ENCODE measurements at places on chromosomes 6 and 20.

DNA sequence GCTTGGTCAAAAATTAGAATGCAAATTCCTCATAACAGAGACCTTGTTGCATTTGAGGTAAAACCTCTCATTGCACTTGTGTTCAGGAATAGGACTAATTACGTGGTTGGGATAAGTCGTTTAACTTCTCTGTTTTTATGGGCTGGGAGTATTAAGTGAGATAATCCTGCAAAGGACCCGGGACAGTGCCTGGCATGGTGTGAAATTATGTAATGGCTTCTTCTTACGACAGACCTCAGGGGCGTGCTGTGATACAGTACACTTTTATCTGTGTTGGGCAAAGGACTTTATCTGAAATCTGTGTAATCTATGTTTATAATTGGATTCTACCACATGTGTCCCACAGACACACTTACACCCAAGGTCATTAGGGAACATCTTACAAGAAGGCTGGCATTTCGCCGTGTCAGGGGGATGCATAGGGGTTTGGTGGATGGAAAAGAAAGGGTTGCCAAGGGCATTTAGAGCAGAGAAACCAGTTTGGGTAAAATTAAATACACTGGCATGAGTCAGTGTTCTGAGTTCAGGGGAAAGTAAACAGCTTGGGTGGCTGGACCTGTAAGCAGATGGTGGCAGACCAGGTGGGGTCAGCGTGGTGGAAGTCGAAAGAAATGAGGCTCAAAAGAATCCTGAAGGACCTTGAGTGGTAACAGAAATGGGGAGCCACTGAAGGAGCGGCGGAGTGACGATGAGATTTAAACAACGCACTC lies 17.2 kb upstream of the RTF2 start:
- no peak overlapping the region for H3K4me3 ChIP-seq
- no peaks in the 10 kb centered on the region for H3K27me3 ChIP-seq
- H3K27ac ChIP-seq: no peak overlapping the region
- no peaks in the 10 kb centered on the region for H3K4me1 ChIP-seq

GRCh38 chr20:854601-855000 lies 21.1 kb downstream of the FAM110A start:
- H3K36me3 ChIP-seq: no peaks in the 10 kb centered on the region
- no peaks in the 10 kb centered on the region for H3K27me3 ChIP-seq
- H3K27ac ChIP-seq: no peak overlapping the region
- no peak overlapping the region for H3K4me3 ChIP-seq
- DNase-seq: no peak

GRCh38 chr6:44010411-44011349 lies 116.6 kb downstream of the MRPL14 start:
- H3K4me3 ChIP-seq: no peak overlapping the region
- H3K36me3 ChIP-seq: no peaks in the 10 kb centered on the region
- no peaks in the 10 kb centered on the region for H3K4me1 ChIP-seq

GRCh38 chr20:10131732-10132345 lies 86.8 kb upstream of the SNAP25 start:
- H3K4me3 ChIP-seq: no peak overlapping the region
- H3K27ac ChIP-seq: no peak overlapping the region
- peak; percentile 67 for DNase-seq
- no peaks in the 10 kb centered on the region for H3K4me1 ChIP-seq

- no peaks in the 10 kb centered on the region for H3K4me1 ChIP-seq
- H3K36me3 ChIP-seq: no peaks in the 10 kb centered on the region
- no peak for DNase-seq
Measured at GRCh38 chr20:38935285-38935684, 9.1 kb downstream of the FAM83D start.

DNA sequence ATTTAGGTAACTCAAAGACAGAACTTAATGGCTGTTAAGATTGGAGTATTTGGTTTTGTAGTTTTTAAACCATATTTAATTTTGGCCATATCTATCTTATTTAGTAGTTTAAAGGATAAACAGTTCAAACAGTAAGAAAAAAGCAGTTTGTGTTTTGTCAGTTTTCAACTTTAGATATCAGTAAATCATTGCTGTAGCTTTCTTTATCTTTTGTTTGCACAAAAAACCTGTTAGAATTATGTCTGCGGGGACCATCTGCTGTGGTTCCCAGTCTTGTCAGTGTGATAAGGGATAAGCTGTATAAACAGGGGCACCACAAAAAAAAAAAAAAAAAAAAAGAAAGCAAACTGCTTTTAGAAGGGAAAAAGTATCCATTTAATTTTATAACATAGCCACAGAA lies 40.9 kb downstream of the CDKAL1 start:
- H3K4me1 ChIP-seq: peaks cover 7% of the 10 kb centered on the region
- H3K36me3 ChIP-seq: no peaks in the 10 kb centered on the region
- no peak overlapping the region for H3K27ac ChIP-seq
- H3K4me3 ChIP-seq: no peak overlapping the region
- H3K27me3 ChIP-seq: no peaks in the 10 kb centered on the region
- no peak for DNase-seq

DNA sequence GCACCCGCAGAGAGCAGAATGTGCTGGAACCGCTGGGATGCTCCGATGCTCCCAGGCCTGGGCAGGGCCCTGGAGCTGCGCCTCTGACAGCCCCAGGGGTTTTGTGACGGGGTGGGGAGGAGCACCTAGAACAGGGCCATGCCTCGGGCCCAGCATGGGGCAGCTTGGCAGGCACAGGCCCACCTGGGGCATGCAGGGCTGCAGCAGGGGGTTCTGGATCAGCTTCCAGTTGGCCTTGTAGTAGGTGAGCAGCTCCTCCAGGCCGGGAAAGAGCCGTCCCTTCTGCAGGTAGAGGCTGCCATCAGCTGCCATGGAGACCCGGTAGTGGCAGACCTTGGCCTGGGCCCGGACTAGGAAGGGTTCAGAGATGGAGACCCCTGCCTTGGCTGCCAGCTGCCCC lies 4.4 kb downstream of the SRMS start:
- H3K4me3 ChIP-seq: no peak overlapping the region
- H3K36me3 ChIP-seq: no peaks in the 10 kb centered on the region
- no peak overlapping the region for H3K27ac ChIP-seq
- H3K4me1 ChIP-seq: no peaks in the 10 kb centered on the region

DNA sequence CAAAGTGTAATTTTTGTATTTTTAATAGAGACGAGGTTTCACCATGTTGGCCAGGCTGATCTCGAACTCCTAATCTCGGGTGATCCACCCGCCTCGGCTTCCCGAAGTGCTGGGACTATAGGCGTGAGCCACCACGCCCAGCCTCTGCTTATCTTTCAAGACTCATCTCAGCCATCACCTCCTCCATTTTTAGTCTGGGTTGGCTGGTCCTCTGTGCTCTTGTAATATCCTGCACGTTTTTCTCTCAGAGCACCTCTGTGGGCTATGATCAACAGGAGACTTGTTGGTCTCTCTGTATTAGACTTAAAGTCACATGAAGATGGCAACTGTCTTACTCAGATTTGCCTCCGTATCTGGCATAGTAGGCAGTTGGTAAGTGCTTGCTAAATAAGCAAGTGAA lies 7.6 kb downstream of the NOTCH4 start:
- no peak overlapping the region for H3K4me3 ChIP-seq
- H3K4me1 ChIP-seq: no peaks in the 10 kb centered on the region
- no peak for DNase-seq
- no peaks in the 10 kb centered on the region for H3K27me3 ChIP-seq
- no peak overlapping the region for H3K27ac ChIP-seq

DNA sequence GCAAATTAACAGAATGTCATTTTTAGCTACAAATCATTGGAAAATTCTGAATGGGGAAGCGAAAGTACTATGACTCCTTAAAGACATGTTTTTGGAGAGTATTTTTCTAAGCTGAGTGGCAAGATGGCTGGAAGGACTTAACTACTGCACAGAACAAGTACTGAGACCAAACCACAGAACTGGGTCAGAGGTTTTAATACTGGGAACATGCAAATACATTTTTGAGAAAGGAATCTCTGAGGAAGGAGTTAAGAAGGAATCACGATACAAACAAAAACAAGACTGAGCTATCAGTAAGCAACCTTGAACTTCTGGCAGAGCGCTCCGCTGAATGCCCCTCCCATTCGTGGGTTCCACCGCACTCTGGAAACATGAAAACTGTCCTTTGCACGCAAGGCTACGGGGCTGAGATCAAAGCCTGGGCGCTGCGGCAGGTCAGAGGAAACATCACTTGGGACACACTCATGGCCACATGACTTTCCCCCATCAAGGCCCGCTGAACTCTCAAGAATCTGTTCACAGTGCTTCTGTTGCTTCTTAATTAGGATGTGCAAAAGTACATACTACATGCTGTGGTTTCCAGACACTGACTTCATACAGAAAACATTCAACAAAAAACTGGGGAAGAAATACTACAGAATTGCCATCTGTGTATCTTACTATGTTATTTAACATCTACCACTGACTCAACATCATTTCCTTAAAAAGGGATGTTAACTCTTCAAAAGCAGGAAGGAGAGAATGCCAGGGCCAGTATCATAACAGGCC lies 27.8 kb downstream of the SLC23A2 start:
- DNase-seq: peak; percentile 91
- peaks cover 34% of the 10 kb centered on the region for H3K4me1 ChIP-seq
- H3K27ac ChIP-seq: peak overlapping the region; percentile 75
- H3K4me3 ChIP-seq: peak overlapping the region; percentile 2
- no peaks in the 10 kb centered on the region for H3K27me3 ChIP-seq

- no peaks in the 10 kb centered on the region for H3K4me1 ChIP-seq
- no peak overlapping the region for H3K4me3 ChIP-seq
- H3K27ac ChIP-seq: no peak overlapping the region
- no peak for DNase-seq
- H3K27me3 ChIP-seq: no peaks in the 10 kb centered on the region
Measured at GRCh38 chr6:18746727-18747126, 359.6 kb downstream of the RNF144B start.

DNA sequence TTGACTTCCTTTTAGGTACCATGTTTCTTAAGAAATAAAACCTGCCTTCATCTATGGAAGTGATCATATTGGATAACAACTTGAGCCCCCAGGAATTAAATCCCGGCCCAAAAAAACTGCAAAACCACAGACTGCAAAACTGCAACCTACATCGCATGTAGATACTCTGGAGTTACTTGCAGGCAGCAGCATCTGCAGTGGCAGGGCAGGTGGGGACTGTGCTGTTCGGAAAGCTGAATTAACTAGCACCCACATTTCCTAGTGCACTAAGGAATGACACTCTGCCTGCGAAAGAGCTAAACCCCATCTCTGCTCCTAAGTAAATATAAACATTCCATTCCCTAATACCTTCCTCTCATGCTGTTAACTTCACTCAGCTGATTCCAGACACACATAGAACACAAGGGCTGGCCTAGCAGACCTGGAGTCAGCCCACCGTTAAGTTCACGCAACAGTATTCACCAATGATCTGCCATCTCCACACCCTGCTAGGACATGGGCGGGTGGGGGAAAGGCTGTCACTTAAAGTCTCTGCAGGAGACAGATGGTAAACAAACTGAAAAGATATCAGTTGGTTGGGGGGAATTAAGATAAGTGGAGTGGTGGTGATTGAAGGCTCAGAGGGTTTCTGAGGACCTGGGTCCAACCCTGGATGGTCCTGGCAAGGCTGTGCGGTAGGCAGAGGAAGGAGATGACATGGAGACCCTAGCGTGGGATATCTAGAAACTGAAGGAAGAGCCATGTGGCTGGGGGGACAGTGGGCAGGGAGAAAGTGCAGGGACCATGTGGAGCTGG lies 128.4 kb downstream of the SYCP2 start:
- no peaks in the 10 kb centered on the region for H3K4me1 ChIP-seq
- no peak overlapping the region for H3K27ac ChIP-seq
- no peak for DNase-seq
- no peaks in the 10 kb centered on the region for H3K27me3 ChIP-seq
- H3K4me3 ChIP-seq: no peak overlapping the region
- no peaks in the 10 kb centered on the region for H3K36me3 ChIP-seq

DNA sequence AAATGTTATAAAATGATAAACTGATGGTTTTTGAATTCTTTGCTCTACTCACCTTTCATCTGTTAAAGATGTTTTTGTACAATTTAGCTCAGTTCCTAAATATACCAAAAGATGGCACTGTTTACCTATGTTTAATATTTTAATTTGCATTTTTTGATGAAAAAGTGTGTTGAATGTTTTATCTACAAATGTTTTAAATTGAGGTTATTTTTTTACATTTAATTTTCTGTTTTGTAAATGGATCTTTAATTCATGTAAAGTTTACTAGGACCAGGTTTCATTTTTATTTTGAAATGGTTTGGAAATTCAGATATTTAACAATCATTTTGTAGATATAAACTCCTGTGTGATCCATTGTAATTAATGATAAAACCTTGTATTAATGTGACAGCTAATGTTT lies 30.0 kb downstream of the CDKAL1 start:
- no peak for DNase-seq
- H3K36me3 ChIP-seq: no peaks in the 10 kb centered on the region
- H3K27ac ChIP-seq: no peak overlapping the region
- H3K4me3 ChIP-seq: no peak overlapping the region
- no peaks in the 10 kb centered on the region for H3K27me3 ChIP-seq

DNA sequence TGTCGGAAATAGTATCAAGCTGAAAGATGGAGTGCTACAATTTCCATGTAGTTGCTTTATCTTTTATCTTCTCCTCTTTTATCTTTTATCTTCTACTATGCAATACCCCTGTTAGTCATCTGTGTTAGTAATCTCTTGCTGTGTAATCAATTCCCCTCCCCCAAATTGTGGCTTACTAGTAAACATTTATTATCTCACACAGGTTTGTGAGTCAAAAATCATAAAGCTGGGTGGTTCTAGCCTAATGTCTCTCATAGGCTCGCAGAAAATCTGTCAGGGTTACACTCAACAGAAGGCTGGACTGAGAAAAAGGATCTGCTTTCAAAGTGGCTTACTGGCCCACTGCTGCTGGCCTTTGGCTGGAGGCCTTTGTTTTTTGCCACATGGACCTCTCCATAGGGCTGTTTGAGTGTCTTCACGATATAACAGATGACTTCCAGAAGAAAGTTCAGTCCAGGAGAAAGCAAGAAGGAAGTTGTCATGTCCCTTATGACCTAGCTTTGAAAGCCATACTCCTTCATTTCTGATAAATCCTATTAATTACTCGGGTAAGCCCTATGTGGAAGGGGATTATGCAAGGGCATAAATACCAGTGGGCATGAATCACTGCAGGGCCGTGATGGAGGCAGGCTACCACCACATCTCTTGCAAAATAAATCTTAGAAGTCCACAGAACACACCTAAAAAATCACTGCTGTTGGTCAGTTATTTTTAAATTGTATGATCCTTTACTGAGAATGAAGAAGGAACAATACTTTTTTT lies 24.5 kb upstream of the PTCHD4 start:
- no peaks in the 10 kb centered on the region for H3K36me3 ChIP-seq
- no peak for DNase-seq
- H3K4me1 ChIP-seq: no peaks in the 10 kb centered on the region
- no peaks in the 10 kb centered on the region for H3K27me3 ChIP-seq
- H3K4me3 ChIP-seq: no peak overlapping the region

GRCh38 chr6:157280947-157281346 lies 42.4 kb downstream of the TMEM242 start:
- H3K4me1 ChIP-seq: no peaks in the 10 kb centered on the region
- H3K27me3 ChIP-seq: no peaks in the 10 kb centered on the region
- H3K36me3 ChIP-seq: no peaks in the 10 kb centered on the region
- no peak for DNase-seq
- no peak overlapping the region for H3K4me3 ChIP-seq

GRCh38 chr6:143589162-143589561 lies 77.6 kb upstream of the FUCA2 start:
- no peaks in the 10 kb centered on the region for H3K27me3 ChIP-seq
- DNase-seq: no peak
- no peaks in the 10 kb centered on the region for H3K4me1 ChIP-seq
- no peaks in the 10 kb centered on the region for H3K36me3 ChIP-seq
- no peak overlapping the region for H3K4me3 ChIP-seq

- no peak for DNase-seq
- no peaks in the 10 kb centered on the region for H3K36me3 ChIP-seq
- no peak overlapping the region for H3K27ac ChIP-seq
- no peaks in the 10 kb centered on the region for H3K4me1 ChIP-seq
- H3K4me3 ChIP-seq: no peak overlapping the region
Measured at GRCh38 chr6:156597095-156597494, 180.1 kb upstream of the ARID1B start.

Measured in right lobe of liver (tissue), 6 donors.